Renal pelvis (tissue), 12 donors: ENCODE measurements at places on chromosomes 6 and 20. TPM values are rescaled to one million over a fixed set of nuclear protein-coding genes. Genes with fewer than 3 reads are reported as not detected.

The SCRT2 gene
- 0.06 TPM for polyA plus RNA-seq

The SLC17A4 gene
- polyA plus RNA-seq, result 1.4 TPM

The NHSL1 gene
- polyA plus RNA-seq, result 15.2 TPM

The SRSF12 gene
- polyA plus RNA-seq, result 18.1 TPM

The TREML2 gene
- polyA plus RNA-seq, result 0.09 TPM

The IL17F gene
- 0.36 TPM for polyA plus RNA-seq

DNA sequence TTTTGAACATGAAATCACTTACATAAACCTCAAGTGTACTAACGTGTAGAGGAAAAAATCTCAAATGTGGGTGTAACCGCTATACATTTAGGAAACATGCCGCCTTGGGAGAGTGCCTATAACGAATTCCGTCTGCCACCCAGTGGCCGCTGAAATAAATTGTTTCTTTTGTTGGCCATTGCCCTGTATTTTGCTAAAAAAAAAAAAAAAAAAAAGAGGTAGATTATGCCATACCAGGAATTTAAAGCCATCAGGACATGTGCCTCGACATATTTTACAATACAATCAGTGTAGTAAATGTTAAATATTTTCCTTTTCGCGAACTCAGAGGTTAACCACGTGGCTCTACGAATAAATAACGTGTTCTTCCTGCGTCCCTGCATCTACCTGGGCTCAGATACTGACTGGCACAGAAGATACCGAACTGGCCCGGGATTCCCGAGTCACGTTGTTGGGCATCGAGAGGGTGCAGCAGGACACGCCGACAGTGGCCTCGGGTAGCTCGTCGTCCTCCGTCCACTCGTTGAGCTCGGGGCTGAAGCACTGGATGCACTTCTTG lies 14.3 kb downstream of the KLHL31 start:
- peak; percentile 75 for DNase-seq

DNA sequence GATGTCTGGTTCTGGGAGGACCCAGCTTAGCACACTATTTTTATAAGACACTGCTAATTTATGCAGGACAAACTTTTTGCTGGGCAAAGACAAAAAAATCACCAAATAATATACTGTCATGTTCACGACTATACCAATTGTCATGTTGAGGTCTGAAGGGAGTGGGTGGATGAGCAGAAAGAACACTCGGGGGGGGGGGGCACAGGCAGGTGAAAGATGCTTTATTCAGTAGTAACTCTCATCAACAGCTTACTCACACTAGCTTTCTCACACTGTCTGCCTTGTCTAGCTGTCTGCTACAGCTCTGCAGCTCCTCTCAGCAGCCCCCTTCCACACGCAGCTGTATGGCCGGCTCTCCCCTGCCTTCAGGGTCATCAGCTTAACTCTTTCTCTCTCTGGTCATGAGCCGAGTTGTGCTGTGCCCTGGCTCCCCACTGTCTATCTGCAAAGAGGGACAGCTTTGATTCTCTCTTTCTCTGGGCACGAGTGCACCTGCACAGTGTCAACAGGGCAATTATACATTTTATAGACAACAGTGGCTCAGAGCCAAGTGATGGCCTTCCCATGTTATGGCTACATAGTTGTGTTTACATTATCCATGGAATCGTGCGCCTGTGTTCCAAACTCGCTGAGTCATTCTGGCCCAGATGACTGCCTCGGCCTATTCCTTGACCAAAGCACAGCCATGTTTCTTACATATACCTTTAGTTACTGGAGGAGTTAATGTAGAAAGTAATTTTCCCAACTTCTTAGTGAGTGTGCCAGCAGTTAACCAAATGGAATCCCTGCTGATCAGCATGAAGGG lies 187.7 kb upstream of the PRSS16 start:
- no peak for DNase-seq

DNA sequence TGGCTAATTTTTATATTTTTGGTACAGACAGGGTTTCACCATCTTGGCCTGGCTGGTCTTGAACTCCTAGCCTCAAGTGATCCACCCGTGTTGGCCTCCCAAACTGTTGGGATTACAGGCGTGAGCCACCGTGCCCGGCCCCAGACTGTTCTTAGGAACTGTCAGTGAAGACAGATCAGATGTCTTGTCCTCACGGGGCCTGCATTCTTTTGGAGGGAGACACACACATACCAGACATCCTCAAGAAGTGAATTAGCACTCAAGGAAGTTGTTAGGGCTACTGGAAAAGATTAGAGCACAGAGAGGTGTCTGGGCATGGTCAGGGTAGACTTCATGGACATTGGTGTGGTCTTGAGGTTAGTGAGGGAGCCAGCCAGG lies 10.3 kb upstream of the LPIN3 start:
- no peak for DNase-seq

GRCh38 chr20:58500256-58500655 lies 14.9 kb downstream of the APCDD1L start:
- no peak for DNase-seq

DNA sequence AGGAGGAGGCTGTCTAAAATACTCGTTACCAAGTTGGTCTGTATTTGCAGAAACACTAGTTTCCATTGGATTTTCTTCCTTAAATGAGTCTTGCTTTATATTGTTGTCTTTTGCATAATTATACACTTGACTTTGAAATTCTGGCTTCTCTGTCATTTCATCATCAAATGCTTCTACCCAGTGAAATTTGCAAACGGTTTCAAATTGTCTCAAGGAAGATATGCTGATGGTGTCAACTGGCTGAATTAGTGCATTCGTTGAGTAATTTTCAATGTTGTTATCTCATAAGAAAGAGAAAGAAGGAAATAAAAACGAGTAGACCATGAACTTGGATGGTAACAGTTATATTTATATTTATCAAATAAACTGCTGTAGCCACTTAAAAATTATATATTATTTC lies 10.8 kb downstream of the CAGE1 start:
- DNase-seq, result no peak

DNA sequence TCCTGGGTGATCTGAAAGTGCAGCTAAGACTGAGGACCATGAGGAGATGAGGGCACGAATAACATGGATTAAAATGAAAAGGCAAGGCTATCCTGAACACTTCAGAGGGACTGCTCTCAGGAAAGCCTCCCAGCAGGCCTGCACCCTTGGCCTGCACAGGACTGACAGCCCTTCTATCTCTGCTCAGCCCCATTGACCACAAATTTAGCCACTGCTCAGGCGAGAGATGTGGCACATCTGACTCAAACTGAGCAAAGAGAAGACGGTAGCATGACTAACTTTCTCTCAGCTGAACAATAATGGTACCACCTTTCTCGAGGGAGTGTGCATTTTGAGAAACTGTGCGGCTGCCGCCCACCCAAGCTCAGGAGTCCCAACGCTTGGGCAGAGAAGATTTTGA lies 257.5 kb downstream of the ADGB start:
- DNase-seq, result no peak

DNA sequence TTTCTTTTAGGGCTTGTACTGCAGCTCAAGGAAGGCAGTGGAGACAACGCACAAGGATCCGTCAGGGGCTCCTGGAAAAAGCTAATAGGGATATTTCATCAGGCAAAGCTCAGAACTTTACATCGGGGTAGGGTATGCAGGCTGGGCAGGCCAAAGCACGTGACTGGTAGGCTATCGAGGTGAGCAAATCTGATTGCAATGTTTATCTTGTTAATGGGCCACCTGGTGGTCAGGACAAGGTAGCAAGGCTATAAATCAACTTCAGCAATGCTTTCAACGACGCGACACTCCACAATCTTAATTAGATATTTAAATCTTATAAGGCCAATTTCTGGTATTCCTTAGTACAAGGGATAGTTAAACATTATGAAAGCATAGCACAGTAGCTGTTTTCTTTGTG lies 1302.8 kb upstream of the EYS start:
- DNase-seq, result no peak

DNA sequence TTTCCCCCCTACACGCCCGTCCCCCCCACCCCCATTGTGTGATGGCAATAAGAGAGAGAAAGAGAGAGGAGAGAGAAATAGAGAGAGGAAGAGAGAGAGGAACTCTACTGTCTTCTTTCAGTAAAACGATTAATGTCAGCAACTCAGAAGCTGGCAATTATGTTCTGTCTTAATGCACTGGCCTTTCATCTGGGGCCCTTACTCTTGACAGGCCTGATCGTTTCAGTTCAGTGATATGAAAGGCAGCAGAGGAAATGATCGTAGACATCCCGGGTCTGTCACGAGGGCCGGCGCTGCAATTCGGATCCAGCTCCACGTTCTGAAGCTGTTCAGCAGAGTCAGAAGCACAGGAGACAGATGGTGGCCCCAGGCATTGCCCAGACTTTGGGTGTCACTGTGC lies 308.9 kb downstream of the ZNF217 start:
- DNase-seq, result no peak

DNA sequence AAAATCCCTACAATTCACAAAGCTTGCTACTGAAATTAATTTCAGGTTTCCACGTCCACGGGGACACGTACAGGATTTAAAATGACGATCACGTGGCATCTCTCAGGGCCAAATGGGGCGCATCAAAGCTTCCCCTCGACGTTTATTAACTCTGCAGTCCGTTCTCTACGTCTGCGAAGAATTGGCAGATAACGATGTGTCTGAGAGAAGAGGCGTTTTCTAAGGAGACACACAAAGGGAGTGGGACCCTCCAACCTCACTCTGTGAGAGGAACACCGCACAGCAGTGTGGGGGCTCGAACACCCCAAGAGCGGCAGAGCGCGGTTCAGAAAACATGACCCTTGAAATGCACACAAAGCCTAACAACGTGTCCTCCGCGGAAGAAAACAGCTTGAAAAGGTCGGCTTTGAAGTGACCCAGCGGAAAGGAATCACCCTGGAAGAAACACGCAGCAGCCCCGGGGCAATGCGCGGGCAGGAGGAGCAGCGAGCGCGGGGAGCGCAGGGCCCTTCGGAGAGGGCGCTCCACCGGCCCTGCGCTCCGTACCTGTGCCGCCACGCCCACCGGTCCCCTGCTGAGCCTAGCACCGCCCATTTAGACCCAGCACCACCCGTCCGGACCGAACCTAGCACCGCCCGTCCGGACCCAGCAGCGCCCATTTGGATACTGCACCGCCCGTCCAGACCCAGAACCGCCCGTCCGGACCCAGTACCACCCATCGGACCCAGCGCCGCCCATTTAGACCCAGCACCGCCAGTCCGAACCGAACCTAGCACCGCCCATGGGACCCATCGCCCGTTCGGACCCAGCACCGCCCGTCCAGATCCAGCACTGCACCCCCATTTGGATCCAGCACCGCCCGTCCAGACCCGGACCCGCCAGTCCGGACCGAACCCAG lies 1.1 kb upstream of the AFDN start:
- no peak for DNase-seq

GRCh38 chr6:156533872-156534524 lies 243.2 kb upstream of the ARID1B start:
- no peak for DNase-seq
